ENCODE measurements at places on chromosomes 7 and 10.
A peak's percentile ranks its signal among the peaks of the same experiment; 100 is the strongest.

DNA sequence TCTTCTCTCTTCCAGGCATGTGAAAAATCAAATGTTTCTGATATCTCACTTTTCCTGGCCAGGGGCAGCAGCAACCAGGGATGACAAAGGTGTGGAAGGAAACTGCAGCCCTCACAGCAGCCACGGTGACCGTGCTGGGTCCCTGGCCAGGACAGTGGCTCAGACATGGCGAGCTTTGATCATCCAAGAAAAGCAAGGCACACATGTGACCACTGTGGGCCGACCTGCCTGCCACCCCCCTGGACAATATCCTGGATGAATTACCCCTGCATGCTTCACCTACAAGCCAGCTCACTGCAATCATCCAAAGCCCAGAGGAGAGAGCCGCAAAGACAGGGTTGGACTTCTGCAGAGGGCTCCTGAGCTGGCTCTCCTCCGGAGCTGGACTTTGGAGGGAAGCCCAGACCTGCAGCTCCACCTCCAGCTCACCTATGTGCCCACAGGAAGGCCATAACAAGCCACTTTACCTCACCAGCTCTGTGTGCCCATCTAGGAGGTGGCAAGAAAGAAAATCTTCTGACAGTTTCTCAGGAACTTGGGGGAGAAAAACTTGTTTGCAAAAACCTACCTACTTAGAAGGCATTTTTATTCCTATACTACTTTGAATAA lies 2.7 kb downstream of the CHST15 start:
- DNase-seq: no peak

DNA sequence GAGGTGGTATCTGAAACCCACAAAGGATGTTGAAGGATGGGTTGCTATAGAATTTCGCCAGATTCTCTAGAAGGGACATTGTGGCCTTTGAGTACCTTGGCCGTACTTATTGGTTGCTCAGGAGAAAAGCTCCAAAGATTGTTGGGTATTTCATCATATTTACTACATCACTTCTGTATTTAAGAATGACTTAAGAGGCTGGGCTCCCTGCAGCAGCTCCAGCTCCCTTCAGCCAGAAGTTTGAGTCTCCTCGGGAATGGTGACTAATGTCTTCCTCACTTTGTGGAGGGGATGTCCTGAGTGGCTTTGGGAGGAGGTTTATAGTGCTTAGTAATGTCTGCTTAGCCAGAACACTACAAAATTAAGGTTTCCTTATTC lies 18.1 kb downstream of the MINDY4 start:
- DNase-seq: no peak

DNA sequence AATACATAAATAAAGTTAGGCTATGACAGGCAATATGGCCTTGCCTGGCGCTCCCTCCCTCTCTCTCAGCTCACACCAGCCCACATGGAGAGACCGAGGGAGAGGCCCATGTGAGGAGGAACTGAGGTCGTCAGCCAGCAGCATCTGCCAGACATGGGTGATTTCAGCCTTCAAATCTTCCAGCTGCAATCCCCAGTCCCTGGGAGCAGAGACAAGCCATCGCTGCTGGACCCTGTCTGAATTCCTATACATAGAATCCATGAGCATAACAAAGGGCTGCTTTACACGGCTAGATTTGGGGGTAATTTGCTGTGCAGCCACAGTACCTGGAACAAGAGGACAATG lies 35.6 kb downstream of the ANKRD16 start:
- DNase-seq: no peak

DNA sequence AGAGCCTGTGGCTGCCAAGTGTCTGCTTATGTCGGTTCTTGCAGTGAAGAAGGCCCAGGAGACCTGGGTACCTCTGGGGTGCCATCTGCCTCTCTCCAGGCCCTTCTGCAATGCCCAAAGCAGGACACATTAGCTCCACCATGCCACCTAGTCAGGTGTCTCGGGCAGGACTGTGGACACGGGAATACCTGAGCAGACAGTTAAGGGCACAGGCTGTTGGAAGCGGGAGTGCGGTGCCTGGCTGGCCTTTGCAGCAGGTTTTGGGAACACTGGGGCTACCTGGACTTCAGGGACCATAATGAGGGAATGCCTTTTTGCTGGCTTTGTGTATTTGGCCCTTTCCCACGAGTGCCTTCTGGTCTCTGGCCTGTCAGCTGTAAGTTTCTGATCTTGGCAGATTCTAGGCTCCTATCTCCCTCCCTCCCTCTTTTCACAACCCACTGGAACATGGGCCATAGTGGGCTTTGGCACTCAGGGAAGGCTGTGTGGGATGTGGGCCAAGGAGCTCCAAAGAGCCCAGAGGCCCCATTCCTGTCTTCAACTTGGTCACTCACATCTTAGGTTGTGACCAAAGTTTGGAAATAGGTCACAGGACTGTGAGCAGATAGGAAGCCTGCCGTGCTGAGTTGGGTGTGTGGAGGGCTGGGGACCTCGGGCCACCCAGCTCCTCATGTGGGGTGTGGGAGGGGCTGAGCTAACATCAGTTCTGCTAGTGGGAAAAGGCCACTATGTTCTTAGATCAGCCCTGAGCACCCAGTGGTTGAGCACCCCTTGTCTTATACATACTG lies 41.5 kb upstream of the CXCL12 start:
- DNase-seq: no peak

- no peak for DNase-seq
Measured at GRCh38 chr7:36961693-36962092, 237.4 kb upstream of the AOAH start.

GRCh38 chr10:113895018-113895417 lies 40.6 kb downstream of the NHLRC2 start:
- no peak for DNase-seq

GRCh38 chr10:124709861-124710260 lies 34.3 kb downstream of the FAM53B start:
- DNase-seq: no peak

DNA sequence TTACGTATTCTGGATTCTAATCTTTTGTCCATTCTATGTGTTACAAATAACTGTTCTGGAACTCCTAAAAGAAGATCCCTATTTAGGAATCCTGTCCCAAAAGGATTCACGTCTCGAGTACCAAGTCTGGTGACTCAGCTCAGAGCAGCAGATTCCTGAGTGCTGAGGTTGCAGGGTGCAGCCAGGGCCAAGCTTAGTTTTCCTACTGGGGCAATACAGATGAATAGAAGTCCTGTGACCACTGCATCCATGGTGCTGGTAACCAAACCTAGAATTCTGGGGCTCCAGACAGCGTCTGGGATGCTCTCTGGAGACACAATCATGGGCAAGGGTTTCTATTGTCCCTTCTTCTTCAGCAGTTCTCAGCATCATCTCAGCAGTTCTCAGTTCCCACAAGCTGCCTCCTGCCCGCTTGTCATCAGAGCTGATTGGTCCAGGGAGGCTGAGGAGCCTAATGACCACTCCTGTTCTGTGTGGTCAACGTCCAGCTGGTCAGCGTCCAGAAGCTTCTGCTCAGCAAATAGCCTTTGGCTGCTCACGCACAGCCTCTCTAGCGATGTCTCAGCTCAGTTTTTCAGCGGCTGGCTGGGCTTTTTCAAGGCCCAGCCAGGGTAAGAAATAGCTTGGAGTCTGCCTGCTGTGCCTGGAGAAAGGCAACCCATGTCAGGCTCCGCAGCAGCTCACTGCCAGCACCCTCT lies 50.4 kb upstream of the C7orf33 start:
- no peak for DNase-seq

- DNase-seq: no peak
Measured at GRCh38 chr7:90675982-90676381, 79.9 kb downstream of the CDK14 start.

GRCh38 chr10:118007773-118008172 lies 39.0 kb downstream of the RAB11FIP2 start:
- no peak for DNase-seq

GRCh38 chr7:28708033-28708951 lies 249.8 kb downstream of the TRIL start:
- no peak for DNase-seq

DNA sequence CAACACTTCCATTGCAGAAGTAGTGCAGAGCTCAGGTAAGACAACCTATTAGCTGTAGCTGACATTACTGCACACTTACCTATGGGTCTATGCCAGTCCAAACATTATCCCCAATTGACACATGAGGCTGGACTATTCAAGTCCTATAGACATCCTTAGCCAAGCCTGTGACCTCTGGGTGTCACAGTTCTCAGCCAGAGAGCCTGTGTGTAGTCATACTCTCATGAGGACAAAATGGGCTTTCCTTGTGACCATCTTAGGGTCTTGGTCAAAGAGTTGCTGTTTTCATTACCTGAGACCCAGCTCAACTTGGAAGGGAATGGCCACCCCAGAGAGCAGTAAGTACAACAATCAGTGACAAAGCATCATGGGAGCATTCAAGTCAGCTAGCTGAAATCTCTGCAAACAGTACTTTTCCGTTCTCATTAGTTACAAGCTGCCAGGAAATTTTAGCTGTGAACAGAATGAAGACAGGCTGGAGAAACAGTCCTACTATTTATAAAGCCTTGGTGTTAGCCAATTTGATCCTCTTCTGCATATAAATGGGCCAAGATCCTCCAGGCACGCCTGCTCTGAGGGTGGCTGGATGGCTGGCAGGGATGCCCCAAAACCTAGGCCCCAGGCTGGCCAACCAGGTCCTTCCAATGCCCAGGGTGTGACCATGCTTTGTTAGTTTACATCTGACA lies 44.3 kb downstream of the NUDCD3 start:
- DNase-seq: no peak

DNA sequence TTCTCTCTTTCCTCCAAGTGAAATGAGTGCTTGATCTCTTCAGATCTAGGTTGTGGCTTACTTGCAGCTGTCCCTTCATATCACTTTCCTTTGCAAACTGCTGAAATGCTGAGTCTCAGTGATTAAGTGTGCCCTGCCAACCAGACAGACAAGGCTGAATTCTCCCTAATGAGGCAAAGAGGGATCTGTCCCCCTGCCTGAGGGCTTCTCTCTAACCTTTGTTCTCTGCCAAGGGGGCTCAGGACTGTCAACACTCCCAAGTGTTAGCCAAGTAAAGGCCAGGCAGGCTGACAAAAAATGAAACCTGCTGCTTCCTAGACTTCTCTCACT lies at the start of gene MSS51:
MSS51 (minus strand) TSS at position 24 of the 330 bp plus-strand sequence. CDS start 5,277 bp downstream, outside the sequence.
- DNase-seq: no peak

DNA sequence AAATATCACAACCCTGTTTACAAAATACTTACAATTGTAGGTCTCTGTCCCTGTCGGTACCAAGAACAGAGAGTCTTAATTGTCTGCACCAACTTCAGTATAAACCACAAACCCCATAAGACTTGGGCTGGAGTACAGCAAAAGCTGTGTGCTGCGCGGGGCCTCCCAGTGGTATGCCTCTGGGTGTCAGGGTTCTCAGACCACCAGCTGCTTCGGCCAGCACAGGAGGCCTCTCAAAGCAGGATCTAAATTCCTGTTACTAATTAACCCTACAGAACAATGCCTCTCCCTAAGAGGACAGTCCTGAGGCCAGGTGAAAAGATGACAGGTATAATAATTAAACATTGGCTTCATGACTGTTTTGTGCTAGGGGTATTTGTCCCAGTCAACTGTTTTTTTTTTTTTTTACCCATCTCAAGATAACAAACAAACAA lies 957 bp upstream of the SVIL start:
- DNase-seq: peak; percentile 27

GRCh38 chr7:157799076-157799685 lies 462.4 kb downstream of the DNAJB6 start:
- DNase-seq: no peak

DNA sequence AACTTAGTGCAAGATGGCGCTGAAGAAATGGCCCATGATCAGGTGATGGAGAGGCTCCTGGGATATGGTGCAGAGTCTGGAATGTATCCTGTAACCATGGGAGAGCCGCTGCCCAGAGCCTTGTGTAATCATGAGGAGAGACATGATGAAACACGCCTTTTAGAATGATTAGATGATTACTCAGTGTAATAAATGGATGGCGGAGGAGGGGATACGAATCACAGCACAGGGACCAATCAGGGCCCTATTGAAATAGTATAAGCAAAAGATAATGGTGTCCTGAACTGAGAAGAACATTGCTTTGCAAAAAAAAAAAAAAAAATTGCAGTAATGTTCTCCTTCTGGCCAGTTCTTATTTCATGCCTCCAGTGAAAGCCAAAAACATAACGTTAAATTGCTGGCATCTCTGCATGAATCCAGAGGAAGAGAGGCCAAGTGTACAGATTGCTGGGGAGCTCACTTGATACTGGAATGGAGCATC lies 668.5 kb upstream of the AUTS2 start:
- no peak for DNase-seq

- DNase-seq: no peak
Measured at GRCh38 chr7:101934618-101935017, 117.2 kb downstream of the CUX1 start.

- no peak for DNase-seq
Measured at GRCh38 chr7:145088111-145088745, 252.4 kb upstream of the TPK1 start.

- DNase-seq: no peak
Measured at GRCh38 chr10:77104459-77104980, 533.1 kb downstream of the KCNMA1 start.

- no peak for DNase-seq
Measured at GRCh38 chr10:100201549-100201948, 15.7 kb upstream of the ERLIN1 start.

GRCh38 chr10:17175551-17175950 lies 25.9 kb downstream of the TRDMT1 start:
- no peak for DNase-seq

- no peak for DNase-seq
Measured at GRCh38 chr7:20474249-20474648, 141.2 kb upstream of the ABCB5 start.

GRCh38 chr7:121372376-121373010 lies 23.6 kb downstream of the FAM3C start:
- DNase-seq: peak; percentile 73

- no peak for DNase-seq
Measured at GRCh38 chr7:102463841-102464576, 654 bp downstream of the ALKBH4 start.

DNA sequence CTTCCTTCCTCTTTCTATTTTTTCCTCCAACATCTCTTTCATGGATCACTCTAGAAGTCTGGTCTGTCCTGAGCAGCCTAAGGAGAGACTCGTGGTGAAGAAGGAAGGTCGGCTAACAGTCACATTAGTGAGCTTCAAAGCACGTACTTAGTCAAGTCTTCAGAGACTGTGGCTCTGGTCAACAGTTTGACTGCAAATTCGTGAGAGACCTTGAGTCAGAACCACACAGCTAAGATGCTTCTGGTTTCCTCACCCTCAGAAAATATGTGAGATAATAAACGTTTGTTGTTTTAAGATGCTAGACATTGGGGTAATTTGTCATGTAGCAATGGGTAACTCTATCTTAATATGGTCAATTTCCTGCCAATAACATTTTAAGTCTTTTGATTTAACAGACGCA lies 126.2 kb upstream of the LRRN3 start:
- no peak for DNase-seq

DNA sequence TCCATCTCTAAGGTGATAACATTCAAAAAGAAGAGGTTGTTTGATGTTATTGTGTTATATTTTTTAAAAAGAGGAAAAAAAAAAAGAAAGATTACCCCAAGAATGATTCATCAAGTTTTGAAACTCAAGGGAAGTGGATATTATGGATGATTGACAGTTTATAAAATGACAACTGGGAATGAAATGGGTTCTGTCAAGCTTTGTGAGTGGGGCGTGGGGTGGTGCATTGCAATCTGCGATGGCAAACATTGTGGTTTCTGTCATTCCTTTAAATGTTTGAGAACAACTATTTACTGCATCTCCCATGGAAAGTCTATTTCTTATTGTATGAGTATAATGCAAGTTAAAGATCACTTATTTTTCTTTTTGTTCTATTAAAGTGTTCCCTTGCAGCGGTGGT lies 297.0 kb downstream of the CCDC3 start:
- no peak for DNase-seq

GRCh38 chr7:9863545-9863944 lies 1110.1 kb upstream of the PHF14 start:
- DNase-seq: no peak
